Myocyte (in vitro differentiated cells): ENCODE measurements at places on chromosomes 12 and 14. TPM values are rescaled to one million over a fixed set of nuclear protein-coding genes. Genes with fewer than 3 reads are reported as not detected.
A peak's percentile ranks its signal among the peaks of the same experiment; 100 is the strongest.

DNA sequence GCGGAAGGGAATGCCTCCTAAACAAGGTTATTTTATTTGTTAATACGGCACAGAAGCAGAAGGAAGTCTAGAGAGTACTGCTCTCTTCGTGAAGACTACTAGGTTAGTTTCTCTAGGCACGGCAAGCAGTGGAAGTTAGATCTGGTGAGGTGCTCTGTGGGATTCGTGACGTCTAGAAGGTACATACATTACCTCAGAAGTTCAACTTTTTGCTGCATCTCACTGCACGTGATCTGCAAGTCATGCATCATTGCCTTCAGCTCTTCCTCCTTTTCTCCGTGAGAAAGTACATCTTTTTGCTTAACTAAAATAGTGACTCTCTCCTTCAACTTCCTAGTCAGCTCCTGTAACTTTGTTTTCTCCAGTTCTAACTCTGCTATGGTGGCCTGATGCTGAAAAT, 74.7 kb downstream of the NIN start:
- DNase-seq = no peak

Gene KLRC2
- 0.40 TPM in 1 of 2 replicates, not detected in the other for total RNA-seq

DNA sequence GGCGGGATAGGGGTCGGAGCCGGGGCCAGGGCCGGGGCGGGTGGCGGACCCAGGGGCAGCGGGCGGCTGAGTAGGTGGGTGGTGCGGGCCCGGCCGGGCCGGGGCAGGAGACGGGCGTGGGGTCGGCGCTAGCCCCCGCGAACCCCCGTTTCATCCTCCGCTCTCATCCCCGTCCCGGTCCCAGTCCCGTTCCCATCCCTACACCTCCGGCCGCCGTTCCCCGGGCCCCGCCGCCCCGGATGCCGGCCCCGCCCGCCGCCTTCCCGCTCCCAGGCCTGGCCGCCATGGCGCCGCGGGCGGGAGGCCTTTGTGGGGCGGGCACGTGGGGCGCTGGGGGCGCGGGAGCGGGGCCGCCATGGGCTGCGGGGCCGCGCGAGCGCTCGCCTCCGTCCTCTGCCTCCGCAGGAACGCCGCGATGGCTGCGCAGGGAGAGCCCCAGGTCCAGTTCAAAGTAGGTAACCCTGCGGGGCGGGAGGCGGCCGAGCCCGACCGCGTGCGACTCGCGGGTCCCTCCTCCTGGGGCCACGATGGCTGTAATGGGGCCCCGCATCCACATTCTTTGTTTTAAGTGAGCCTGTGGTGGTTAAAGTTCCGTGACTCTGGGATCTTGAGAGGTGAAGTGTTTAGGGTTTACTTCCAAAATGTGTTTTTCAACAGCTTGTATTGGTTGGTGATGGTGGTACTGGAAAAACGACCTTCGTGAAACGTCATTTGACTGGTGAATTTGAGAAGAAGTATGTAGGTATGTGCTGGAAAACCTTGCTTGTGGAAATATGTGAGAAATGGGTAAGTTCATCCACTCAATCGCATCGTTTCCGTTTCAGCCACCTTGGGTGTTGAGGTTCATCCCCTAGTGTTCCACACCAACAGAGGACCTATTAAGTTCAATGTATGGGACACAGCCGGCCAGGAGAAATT, 572 bp downstream of the RAN start:
- DNase-seq = peak; percentile 49

- peak; percentile 19 for DNase-seq
These were observed 64.0 kb upstream of the DIO2 start for GRCh38 chr14:80275208-80275850.

- no peak for DNase-seq
These were observed 29.0 kb upstream of the AMN start for GRCh38 chr14:102893452-102893851.

GRCh38 chr14:79856381-79856780, 354.9 kb downstream of the DIO2 start:
- no peak for DNase-seq

Gene LMNTD1
- total RNA-seq = not detected in 2 replicates

Gene LRFN5
- total RNA-seq = not detected in 2 replicates
